ENCODE measurements at places on chromosomes 7 and 10. TPM values are rescaled to one million over a fixed set of nuclear protein-coding genes. Genes with fewer than 3 reads are reported as not detected.

The PNLIPRP3 gene
- not detected for total RNA-seq

The RBP3 gene
- total RNA-seq: not detected

The CAV1 gene
- total RNA-seq: 603 TPM

The FAM241B gene
- 18.8 TPM for total RNA-seq

The AKR1C4 gene
- total RNA-seq: 0.32 TPM

The AMPH gene
- 0.18 TPM for total RNA-seq

The GDF2 gene
- not detected for total RNA-seq

The MYO3A gene
- total RNA-seq: not detected

The GBX1 gene
- not detected for total RNA-seq

The TWNK gene
- total RNA-seq: 46.7 TPM

The TMEM72 gene
- not detected for total RNA-seq

The OLAH gene
- total RNA-seq: not detected

The H2BK1 gene
- not detected for total RNA-seq

The ZNF277 gene
- total RNA-seq: 13.3 TPM

The MARCHF5 gene
- total RNA-seq: 41.8 TPM

The COMTD1 gene
- 50.0 TPM for total RNA-seq

The NPY4R2 gene
- 11.9 TPM for total RNA-seq

The CUZD1 gene
- total RNA-seq: 1.5 TPM

The SPDYE1 gene
- total RNA-seq: not detected

The GNAI1 gene
- 22.9 TPM for total RNA-seq

The CFTR gene
- not detected for total RNA-seq

The SPDYE16 gene
- not detected for total RNA-seq

The SH2D4B gene
- not detected for total RNA-seq
